ENCODE measurements at places on chromosomes 2 and 18. TPM values are rescaled to one million over a fixed set of nuclear protein-coding genes. Genes with fewer than 3 reads are reported as not detected.

GNLY gene
- total RNA-seq, result not detected

KCTD18 gene
- total RNA-seq, result 26.5 TPM

SDC1 gene
- total RNA-seq, result 16.8 TPM

IL1F10 gene
- not detected for total RNA-seq
